ENCODE measurements at places on chromosomes 7 and 10.

GRCh38 chr7:64916-65341, 127.4 kb upstream of the FAM20C start:
- DNase-seq = no peak

DNA sequence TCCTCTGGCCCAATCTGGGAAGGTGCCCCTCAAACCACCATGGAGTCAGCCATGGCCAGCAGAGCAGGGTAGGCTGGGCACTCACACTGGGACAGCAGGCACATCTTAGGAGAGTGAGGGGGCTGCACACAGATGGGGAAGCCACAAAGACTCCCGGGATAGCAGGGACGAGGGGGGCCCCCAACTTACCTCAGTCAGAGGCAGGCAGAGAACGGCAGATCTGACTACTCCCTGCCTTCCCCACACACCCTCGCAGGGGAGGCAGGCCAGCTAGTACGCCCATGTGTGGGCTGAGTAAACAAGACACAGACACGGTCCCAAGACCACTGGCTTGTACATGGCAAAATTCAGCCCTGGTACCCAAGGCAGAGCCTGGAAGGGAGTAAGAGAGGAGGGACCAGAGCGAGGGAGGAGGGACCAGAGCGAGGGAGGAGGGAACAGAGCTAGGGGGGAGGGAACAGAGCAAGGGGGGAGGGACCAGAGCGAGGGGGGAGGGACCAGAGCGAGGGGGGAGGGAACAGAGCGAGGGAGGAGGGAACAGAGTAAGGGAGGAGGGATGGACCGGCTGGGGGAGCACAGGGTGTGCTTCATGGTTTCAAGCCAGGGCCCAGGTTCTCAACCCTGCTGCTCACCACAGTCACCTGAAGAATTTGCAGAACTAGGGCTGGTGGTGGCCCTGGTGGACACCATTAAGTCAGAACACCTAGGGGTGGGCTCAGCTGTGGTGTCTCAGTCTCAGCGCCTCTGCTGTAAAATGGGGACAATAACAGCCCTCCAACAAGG, 73.8 kb downstream of the RGS10 start:
- DNase-seq = no peak

GRCh38 chr10:47022311-47023131, 111.3 kb downstream of the PTPN20 start:
- no peak for DNase-seq

DNA sequence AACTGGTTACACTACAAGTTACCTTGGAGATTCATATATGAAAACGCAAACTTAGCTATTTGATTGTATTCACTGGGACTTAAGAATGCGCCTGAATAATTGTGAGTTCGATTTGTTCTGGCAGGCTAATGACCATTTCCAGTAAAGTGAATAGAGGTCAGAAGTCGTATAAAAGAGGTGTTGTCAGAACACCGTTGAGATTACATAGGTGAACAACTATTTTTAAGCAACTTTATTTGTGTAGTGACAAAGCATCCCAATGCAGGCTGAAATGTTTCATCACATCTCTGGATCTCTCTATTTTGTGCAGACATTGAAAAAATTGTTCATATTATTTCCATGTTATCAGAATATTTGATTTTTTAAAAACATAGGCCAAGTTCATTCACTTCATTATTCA, 9.3 kb downstream of the STEAP1 start:
- no peak for DNase-seq

Measured in activated T-cell treated with anti-CD3 and anti-CD28 coated beads for 4 hours (primary cell).